ENCODE measurements at places on chromosomes 2 and 18.
A peak's percentile ranks its signal among the peaks of the same experiment; 100 is the strongest.

GRCh38 chr2:182818501-182818900 is 47.9 kb downstream of the FRZB start:
- H3K4me3 ChIP-seq: no peak overlapping the region
- no peaks in the 10 kb centered on the region for H3K27me3 ChIP-seq
- no peaks in the 10 kb centered on the region for H3K36me3 ChIP-seq
- H3K27ac ChIP-seq: peak overlapping the region; percentile 93
- no peak for DNase-seq

DNA sequence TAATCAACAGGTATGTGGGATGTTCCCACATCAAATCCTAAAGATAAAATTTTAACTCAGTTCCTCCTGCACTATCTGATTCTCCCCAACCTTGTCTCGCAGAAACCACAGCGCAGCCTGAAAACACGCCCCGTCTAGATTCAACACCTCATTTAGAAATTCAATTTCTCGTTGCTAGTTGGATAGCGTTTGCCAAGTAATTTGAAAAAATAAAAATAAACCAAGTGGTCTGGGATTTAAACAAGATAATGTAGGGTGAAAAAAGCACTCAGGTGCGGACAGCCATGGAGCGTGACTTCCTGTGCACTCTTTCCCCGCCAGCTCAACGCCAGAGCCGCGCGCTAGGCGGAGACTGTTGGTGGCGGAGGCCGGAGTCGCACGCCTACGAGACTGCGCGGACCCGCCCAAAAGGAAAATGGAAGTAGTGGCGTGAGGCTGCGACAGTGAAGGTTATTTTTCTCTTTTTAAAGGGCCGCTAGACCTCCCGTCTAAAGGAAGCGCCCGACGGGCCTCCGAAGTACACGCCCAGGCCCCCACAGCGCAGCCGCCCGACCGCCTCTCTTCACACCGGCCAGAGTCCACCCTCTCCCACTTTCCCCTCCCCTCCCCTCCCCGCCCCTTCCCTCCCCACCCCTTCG is 615 bp upstream of the CCNT2 start:
- H3K4me3 ChIP-seq: peak overlapping the region; percentile 99
- H3K27me3 ChIP-seq: no peaks in the 10 kb centered on the region
- peak; percentile 66 for DNase-seq
- peaks cover 14% of the 10 kb centered on the region for H3K4me1 ChIP-seq
- peaks cover 7% of the 10 kb centered on the region for H3K36me3 ChIP-seq

DNA sequence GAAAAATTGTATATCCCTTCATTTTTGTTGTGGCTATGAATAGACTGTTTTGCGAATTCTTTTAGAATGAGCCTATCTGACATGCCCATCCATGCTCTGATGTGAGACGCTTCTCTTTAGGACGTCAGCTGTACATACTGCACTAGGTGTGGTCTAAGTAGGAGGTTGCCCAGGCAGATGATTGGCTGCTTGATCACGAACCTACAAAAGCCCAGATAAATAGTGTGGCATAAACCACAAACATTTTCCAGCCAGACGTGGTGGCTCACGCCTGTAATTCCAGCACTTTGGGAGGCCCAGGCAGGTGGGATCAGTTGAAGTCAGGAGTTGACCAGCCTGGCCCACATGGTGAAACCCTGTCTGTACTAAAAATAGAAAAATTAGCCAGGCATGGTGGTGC is 251.8 kb downstream of the AGAP1 start:
- H3K4me1 ChIP-seq: no peaks in the 10 kb centered on the region
- peak overlapping the region; percentile 67 for H3K27ac ChIP-seq
- peaks cover 4% of the 10 kb centered on the region for H3K36me3 ChIP-seq
- no peak overlapping the region for H3K4me3 ChIP-seq

- DNase-seq: no peak
- H3K4me1 ChIP-seq: no peaks in the 10 kb centered on the region
- no peaks in the 10 kb centered on the region for H3K36me3 ChIP-seq
- H3K27me3 ChIP-seq: no peaks in the 10 kb centered on the region
- no peak overlapping the region for H3K27ac ChIP-seq
These were observed 170.7 kb downstream of the ZNF804A start for GRCh38 chr2:184769023-184769422.

DNA sequence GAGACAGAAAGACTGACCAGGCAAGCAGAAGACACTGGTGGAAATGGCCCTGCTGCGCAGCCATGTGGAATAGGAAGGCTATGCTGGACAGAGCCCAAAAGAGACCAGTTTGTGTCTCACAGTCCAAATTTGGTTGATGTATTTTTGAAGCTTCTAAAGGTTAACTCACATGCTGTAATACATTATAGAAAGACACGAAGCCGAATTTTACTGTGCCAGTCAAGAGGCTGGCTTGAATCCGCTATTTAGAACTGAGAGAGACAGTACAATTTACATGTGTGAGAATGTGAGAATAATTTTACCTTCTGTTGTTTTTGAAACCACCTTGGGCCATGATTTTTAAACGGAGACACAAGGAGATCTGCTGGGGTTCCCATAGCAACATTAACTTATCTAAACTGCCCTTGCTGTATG is 113.6 kb downstream of the METTL8 start:
- peaks cover 5% of the 10 kb centered on the region for H3K36me3 ChIP-seq
- no peak for DNase-seq
- H3K4me3 ChIP-seq: no peak overlapping the region
- peaks cover 16% of the 10 kb centered on the region for H3K27me3 ChIP-seq
- H3K4me1 ChIP-seq: peaks cover 7% of the 10 kb centered on the region

DNA sequence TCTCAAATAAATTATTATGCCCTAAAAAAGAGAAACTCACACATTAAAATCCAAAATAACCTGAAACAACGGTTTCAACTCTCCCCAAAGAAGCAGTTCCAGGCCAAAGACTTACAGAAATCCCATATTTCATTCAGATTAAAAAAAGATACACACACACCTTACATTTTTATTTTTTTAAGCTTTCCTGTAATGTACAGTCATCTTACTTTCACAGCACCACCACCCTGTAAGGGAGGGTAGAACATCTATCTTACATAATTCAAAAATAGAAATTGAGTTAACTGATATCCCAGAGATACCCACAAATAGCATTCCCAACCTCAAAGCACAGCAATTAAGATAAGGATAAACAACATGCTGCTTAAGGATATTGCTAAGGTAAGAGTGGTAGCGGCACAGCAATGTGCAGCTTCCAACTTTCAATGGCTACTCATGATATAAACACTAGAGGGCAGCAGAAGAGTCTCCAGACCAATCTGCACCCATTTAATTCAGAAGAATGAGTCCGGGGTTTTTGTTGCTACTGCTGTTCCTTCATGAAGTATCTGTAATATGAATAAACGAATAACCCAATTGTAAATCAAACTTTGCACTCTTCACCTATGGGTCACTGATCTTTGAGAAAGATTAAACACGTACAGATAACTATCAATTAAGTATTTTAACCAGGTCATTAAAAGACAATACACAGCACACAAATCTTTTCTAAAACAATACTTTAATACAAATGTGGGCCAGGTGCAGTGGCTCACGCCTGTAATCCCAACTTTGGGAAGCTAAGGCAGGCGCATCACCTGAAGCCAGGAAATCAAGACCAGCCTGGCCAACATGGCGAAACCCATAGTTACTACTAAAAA is 11.3 kb downstream of the GFPT1 start:
- H3K4me1 ChIP-seq: peaks cover 3% of the 10 kb centered on the region
- no peak overlapping the region for H3K4me3 ChIP-seq
- H3K27ac ChIP-seq: peak overlapping the region; percentile 27
- H3K36me3 ChIP-seq: peaks cover 10% of the 10 kb centered on the region
- no peak for DNase-seq

- H3K36me3 ChIP-seq: no peaks in the 10 kb centered on the region
- H3K27ac ChIP-seq: no peak overlapping the region
- DNase-seq: no peak
- peaks cover 38% of the 10 kb centered on the region for H3K4me1 ChIP-seq
These were observed 88.9 kb downstream of the SOWAHC start for GRCh38 chr2:109703077-109703476.

GRCh38 chr2:171226461-171226860 is 65.8 kb upstream of the TLK1 start:
- H3K27me3 ChIP-seq: no peaks in the 10 kb centered on the region
- H3K27ac ChIP-seq: no peak overlapping the region
- H3K36me3 ChIP-seq: no peaks in the 10 kb centered on the region
- no peak for DNase-seq
- no peaks in the 10 kb centered on the region for H3K4me1 ChIP-seq

GRCh38 chr2:226031647-226032501 is 632.4 kb downstream of the NYAP2 start:
- H3K4me3 ChIP-seq: peak overlapping the region; percentile 83
- peak overlapping the region; percentile 88 for H3K27ac ChIP-seq
- H3K27me3 ChIP-seq: no peaks in the 10 kb centered on the region
- no peak for DNase-seq

- H3K27ac ChIP-seq: no peak overlapping the region
- no peak overlapping the region for H3K4me3 ChIP-seq
- no peak for DNase-seq
- H3K36me3 ChIP-seq: no peaks in the 10 kb centered on the region
These were observed 83.3 kb downstream of the SMIM21 start for GRCh38 chr18:75344161-75344560.

DNA sequence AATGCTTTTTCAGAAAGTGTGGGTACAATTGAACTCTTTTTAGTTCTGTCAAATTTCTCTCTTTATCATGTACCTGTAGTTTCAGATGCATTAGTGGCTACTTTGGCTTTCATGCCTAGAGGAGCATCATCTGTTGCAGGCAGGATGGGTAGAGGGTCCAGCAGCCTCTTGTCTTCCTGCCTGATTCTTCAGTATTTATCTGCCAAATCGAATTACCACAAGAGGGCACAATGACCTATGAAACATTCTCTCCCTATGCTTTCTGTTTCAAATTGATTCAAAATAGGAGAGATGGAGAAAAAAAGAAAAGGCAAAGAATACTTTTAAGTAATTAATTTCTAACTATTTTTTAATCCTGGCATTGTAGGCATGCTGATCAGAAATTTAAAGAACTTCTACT is 477.2 kb downstream of the TRIB2 start:
- H3K4me1 ChIP-seq: peaks cover 2% of the 10 kb centered on the region
- no peak overlapping the region for H3K27ac ChIP-seq
- H3K4me3 ChIP-seq: no peak overlapping the region
- no peaks in the 10 kb centered on the region for H3K36me3 ChIP-seq
- H3K27me3 ChIP-seq: no peaks in the 10 kb centered on the region

- no peak for DNase-seq
- no peak overlapping the region for H3K27ac ChIP-seq
- H3K4me3 ChIP-seq: no peak overlapping the region
- H3K4me1 ChIP-seq: peaks cover 27% of the 10 kb centered on the region
- no peaks in the 10 kb centered on the region for H3K27me3 ChIP-seq
These were observed 209.3 kb downstream of the TDRD15 start for GRCh38 chr2:21332993-21333625.

- no peaks in the 10 kb centered on the region for H3K27me3 ChIP-seq
- no peak overlapping the region for H3K4me3 ChIP-seq
- H3K27ac ChIP-seq: peak overlapping the region; percentile 27
- no peaks in the 10 kb centered on the region for H3K36me3 ChIP-seq
- no peak for DNase-seq
These were observed 1.3 kb upstream of the GREB1 start for GRCh38 chr2:11532416-11533055.

DNA sequence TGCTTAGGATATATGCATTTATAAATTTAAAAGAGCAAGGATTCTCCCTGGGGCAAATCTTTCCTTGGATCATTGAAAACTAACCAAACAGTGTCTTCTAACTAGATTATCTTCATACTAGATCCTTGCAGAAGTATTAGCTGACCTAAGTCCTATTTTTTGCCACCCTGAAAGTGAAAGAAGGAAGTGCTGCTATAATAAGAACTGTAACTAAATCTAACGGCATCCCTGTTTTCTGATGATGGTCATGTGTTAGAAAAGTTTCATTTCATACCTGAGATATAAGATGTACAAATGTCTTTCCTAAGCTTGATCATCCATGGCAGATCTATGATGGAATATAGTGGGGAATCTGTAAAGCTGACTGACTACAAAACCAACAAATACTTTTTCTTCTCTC is 102.7 kb downstream of the MAP2 start:
- H3K36me3 ChIP-seq: no peaks in the 10 kb centered on the region
- H3K27ac ChIP-seq: no peak overlapping the region
- no peaks in the 10 kb centered on the region for H3K27me3 ChIP-seq
- H3K4me1 ChIP-seq: no peaks in the 10 kb centered on the region
- H3K4me3 ChIP-seq: no peak overlapping the region
- no peak for DNase-seq

- H3K27ac ChIP-seq: no peak overlapping the region
- no peaks in the 10 kb centered on the region for H3K27me3 ChIP-seq
- no peaks in the 10 kb centered on the region for H3K4me1 ChIP-seq
- H3K4me3 ChIP-seq: no peak overlapping the region
- DNase-seq: no peak
These were observed 954.2 kb upstream of the NRXN1 start for GRCh38 chr2:51986101-51986500.

All from progenitor cell of endocrine pancreas (in vitro differentiated cells).